Stimulated activated CD4-positive, alpha-beta T cell treated with anti-CD3 and anti-CD28 coated beads, Interleukin-15, amount 100 ng/mL, for 1 hour (primary cell): ENCODE measurements at places on chromosomes 5 and 9.

GRCh38 chr9:86259557-86259956 is at the start of gene C9orf153:
Gene C9orf153 (minus strand): TSS chr9:86259657. CDS start chr9:86229603, 30,054 bp downstream.
- DNase-seq, result no peak

- no peak for DNase-seq
Observed at GRCh38 chr5:158720281-158720680, 379.4 kb downstream of the EBF1 start.

GRCh38 chr9:128104171-128104618 is 23.3 kb downstream of the PTGES2 start:
- DNase-seq, result no peak

- DNase-seq, result no peak
Observed at GRCh38 chr5:164097749-164098148, 592.3 kb downstream of the MAT2B start.

DNA sequence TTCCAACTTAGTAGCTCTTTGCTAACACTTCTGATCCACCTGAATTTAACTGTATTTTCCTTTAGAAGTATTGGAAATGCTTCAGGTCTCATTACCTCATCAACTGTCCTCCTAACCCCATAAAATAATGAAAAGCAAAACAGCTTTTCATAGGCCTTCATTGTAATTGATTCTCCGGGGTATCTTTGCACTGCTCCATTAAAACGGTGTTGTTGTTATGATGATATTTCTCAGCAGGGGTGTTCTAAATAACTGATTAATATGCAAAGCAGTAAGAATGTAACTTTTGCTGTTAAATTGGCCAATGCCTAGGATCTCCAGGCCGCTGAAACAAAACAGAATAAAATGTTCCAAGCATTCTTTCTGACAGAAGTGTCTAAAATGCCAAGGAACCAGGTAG is 1983.2 kb downstream of the EFNA5 start:
- no peak for DNase-seq

DNA sequence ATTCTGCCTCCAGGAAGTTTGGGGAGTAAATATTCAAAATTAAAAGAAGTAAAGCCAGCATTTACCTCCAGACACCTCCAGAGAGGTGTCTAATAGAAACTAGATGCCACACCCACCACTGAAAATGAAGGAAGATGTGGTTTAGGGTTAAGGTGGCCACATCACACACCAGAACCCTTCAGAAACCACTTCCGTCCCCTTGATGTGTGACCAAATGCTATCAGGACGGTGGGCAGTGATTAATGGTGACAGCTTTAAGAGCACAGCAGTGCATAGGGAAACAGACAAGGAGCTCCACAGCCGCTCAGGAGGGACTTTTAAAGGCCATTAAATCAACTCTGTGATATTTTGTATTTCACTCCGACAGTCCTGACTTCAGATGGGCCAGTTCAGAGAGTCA is 295.2 kb downstream of the BRINP1 start:
- DNase-seq, result no peak

DNA sequence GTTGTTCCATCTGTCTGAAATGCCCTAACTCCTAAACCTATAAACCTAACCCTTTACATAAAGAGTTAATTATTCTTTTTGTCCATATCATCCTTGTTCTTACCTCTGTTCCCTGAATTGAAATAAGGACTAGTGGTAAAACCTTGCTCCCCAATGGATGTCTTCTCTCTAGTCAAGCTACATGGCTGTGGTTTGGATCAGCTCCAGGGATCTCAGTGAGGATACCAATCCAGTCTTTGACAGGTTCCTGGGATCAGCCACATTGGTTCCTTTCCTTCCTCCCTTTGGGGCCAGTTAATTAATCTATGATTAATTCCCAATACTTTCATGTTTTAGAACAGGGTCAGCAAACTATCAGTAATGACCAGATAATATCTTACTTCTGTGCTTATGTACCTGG is 151.6 kb downstream of the SIL1 start:
- no peak for DNase-seq

DNA sequence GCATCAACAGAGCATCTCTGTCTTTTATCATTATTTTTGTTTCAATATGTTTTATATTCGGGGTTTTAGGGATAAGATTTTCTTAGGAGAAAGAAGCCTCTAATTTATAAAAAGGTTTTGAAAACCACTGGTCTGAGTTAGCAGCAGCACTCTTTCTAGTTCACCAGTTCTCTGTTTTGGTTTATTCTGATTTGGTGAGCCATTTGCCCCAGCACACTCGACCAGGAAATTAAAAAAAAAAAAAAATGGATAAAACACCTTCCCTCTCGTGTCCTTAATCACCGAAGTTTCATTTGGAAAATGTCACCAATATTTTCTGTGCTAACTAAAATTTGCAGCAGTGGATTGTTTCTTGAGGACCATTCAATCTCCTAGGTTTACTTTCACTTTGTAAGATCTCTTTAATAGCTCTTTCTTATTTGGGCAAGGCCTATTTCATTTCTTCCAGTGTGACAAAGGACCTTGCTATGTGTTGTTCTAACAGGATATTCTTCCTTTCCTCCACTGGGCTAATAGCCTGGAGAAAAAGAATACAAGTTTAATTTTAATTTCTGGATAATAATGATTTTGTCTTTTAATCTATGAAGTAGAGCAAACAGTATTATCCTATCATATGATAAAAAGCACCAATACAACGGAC is 57.8 kb upstream of the ANXA1 start:
- DNase-seq, result no peak

- no peak for DNase-seq
Observed at GRCh38 chr5:12896086-12896485, 991.8 kb upstream of the CTNND2 start.

- no peak for DNase-seq
Observed at GRCh38 chr5:104628911-104629310, 1066.3 kb upstream of the NUDT12 start.

DNA sequence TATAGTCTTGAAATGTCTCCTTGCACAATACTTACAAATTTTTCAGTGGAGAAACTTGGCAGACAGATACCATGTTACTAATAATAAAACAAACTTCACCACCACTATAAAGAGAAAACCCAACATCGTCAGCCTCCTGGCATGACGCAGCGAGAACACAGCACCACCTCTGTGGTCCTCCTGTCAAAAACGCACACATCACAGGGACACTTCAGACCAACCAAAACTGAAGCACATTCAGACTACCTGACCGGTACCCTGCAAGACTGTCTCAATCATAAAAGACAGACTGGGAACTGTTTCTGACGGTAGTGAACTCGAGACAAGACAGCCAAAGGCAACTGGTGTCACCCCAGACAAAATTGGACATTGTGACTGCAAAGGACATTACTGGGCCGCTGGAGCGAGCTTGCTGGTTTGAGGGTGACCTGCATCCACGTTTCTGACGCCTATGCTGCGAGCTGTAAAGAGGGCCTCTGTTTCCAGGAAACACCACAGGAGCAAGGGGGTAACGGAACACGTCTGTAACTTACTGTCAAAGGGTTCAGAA is 34.4 kb downstream of the NSUN2 start:
- no peak for DNase-seq

DNA sequence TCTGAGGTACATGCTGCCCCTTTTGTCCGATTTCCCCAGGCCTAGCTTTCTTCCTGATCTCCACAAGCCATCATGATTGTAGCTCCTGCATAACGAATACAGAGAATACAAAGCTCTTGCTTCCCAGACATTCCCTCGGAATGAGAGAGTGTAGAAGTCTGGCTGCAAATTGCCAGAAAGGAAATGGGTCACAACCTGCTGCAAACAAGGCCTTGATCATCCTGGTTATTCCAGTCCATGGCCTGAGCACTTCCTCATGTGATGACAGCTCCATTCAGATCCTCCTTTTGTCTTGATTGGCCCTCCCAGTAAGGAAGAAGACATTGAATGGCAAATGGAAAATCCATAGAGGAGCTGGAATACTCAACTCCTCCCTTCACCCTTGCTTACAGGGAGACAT is 136.0 kb upstream of the ADRA1B start:
- no peak for DNase-seq

GRCh38 chr5:36481454-36482120 is 124.8 kb upstream of the SLC1A3 start:
- DNase-seq, result no peak

- DNase-seq, result no peak
Observed at GRCh38 chr9:137720571-137721110, 101.8 kb downstream of the EHMT1 start.

GRCh38 chr9:69554945-69555344 is 117.2 kb downstream of the APBA1 start:
- no peak for DNase-seq

DNA sequence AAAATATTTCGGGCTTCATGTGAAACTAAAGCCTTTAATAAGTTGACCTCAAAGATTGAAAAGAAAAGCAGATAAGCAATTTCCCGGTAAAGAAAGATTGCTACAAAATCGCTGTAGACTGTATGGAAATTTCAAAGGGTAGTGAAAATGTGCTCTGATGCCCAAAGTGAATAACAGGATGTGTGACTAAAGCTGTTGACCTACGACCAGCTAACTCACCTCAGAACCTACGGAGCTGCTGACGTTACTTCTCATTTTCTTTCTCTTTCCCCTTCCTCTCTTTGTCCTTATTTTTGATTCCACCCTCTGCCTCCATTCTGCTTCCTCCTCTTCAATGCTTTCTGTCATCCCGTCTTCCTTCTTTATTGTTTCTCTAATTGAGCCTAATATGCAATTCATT is 103.2 kb downstream of the PDE4D start:
- no peak for DNase-seq

GRCh38 chr9:82606492-82607382 is 456.2 kb downstream of the RASEF start:
- DNase-seq, result no peak

- no peak for DNase-seq
Observed at GRCh38 chr9:137168573-137168903, 1.3 kb downstream of the LRRC26 start.

DNA sequence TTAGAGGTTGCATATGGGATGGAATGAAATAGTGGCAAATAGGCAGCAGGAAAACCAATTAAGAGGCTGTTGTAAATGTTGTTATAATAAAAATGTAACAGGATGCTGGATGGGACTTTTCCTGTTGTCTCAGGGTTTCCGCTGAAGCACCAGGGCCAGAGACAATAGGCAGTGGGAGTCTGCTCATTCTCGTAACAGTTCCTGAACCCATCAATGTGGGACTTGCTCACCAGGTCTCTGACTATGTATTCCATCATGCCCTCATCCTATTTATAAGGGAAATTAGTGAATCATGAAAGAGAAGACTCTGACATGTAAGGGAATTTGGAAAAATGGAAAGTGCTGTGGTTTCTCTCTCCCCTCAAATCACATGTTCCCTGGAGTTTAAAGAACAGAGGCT is 23.5 kb upstream of the SSBP2 start:
- DNase-seq, result no peak
